ENCODE measurements at places on chromosomes 11 and 22. TPM values are rescaled to one million over a fixed set of nuclear protein-coding genes. Genes with fewer than 3 reads are reported as not detected.

GRCh38 chr22:44085743-44086270 is 61.7 kb downstream of the PARVB start:
- DNase-seq: peak; percentile 86

GRCh38 chr11:106708348-106708747 is 309.9 kb downstream of the GUCY1A2 start:
- no peak for DNase-seq

DNA sequence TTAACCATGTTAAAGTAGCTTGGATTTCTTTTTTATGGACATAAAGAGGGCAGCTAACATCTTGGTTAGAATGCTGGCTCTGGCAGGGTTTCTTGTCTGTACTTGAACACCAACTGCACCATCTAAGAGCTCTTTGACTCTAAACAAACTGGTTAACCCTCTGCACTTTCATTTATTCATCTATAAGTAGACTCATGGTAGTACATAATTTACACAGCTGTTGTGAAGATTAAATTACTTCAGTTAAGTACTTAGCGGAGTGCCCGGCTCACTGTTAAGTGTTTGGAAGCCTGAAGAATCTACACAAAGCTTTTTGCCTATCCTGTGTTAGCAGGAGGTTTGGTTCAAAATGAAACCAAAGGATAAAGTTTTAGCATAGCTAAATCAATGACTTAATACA is 846.2 kb upstream of the API5 start:
- no peak for DNase-seq

DNA sequence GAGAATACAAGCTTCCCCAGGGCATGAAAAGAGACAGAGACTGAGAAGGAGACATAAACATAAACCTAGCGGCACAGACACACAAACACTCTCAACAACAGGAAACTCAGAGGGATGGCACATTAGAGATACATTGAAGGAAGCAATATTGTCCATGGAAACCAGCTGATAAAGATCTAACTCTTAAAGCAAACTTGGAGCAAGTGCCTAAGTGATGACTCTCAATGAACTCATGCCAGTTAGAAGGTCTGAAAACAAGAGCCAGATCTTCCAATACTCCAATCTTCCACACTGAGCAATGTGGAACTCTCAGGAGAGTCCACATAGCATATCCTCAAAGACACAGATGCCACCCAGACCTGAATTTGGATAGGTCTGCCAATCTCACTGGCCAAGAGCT is 168.8 kb upstream of the ISX start:
- DNase-seq: no peak

DNA sequence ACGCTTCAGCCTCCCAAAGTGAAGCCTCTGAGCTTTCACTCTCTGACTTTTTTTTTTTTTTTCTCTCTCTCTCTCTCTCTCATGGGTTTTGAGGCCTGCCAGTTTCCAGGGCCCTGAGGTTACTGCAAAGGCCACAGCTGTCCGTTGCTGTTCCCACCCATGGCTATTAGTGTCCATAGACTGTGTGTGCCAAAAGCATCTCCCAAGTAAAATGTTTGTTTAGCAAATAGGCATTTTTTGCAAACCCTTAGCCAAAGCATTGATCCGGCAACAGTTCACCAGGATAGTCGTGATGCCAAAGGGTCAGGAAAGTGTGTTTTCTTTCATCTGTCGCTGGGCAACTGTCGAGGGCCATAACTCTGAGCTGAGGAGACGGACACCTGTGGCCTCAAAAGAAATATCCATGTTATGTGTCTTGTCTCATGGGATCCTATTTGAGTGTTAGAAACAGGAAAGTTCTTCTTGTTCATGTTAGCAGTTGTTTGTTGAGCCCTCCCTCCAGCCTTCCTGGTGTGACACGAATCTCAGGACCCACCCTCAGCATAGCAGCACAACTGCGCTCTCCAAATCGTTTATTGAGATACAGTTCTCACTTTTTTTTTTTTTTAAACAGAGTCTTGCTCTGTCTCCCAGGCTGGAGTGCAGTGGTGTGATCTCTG is 18.4 kb downstream of the FADS2 start:
- no peak for DNase-seq

- no peak for DNase-seq
Observed at GRCh38 chr11:124656774-124657630, 16.5 kb downstream of the SIAE start.

GRCh38 chr11:72958791-72959190 is 144.6 kb downstream of the ATG16L2 start:
- DNase-seq: no peak

GRCh38 chr11:95296621-95297025 is 65.6 kb upstream of the SESN3 start:
- DNase-seq: no peak

DNA sequence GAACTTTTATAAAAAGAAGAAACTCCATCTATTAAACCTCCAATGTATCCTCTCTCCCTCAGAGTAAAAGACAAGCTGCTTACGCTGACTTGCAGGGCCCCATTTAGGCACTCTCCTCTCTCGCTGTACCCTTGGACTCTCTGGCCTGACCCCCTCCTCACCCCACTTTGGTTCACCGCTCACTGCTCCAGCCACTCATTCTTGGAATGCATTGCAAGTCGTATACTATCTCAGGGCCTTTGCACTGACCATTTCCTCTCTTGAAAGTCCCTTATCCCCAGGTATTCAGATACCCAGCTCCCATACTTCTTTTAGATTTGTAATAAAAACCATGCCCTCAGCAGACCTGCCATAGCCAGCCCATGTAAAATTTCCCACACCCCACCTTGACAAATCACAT is 139.6 kb downstream of the DBX1 start:
- DNase-seq: no peak

- DNase-seq: no peak
Observed at GRCh38 chr11:43418197-43418596, 59.5 kb downstream of the TTC17 start.

DNA sequence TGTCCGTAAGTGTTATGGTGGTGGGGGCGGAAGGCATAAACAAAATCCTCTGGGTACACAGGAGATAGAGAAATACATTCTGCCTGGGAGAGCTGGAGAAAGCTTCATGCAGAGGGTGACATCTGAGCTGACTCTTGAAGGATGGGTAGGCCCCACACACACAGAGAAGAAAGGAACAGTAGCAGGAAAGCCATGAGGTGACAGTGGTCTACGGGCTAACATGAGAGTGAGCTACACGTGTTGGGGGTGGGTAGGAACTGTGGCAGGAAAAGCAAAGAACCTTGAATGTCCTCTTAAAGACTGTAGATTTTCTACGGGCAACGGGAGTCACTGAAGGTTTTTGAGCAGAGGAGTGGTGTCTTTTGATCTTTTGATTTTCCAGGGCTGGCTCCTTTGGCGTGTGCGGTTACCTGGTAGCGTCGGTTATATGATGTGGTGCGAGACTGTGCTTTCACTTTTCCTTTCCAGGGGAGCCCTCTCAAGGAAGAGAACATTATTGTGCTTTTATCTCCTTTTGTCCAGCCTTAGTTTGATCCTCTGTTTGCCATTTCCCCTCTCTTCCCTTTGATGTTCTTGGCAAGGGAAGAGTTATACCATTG is 39.7 kb downstream of the ADAMTS8 start:
- no peak for DNase-seq

PTGDR2 gene
- total RNA-seq: 3.1 TPM
